Fibroblast of upper back skin (primary cell): ENCODE measurements at places on chromosomes 13 and 19.

GRCh38 chr19:47157431-47158321 is 27.0 kb downstream of the SAE1 start:
- DNase-seq, result peak; percentile 80

GRCh38 chr13:92657565-92657964 is 569.0 kb upstream of the GPC6 start:
- peak; percentile 21 for DNase-seq

DNA sequence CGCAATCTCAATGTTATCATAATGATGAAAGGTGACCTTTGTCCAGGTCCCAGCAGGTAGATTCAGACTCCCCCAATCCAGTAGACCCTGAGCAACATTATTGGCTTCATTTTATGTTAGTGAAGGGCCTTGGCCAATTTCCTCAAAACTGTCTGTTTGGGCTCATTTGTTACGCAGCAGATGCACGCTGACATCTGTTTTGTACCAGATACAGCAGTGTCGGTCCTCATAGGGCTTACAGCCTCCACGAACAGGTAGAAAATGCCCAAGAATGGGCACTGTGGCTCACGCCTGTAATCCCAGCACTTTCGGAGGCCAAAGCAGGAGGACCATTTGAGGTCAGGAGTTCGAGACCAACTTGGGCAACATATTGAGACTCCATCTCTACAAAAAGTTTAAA is 13.1 kb upstream of the NMRK2 start:
- DNase-seq, result no peak

- DNase-seq, result no peak
Observed at GRCh38 chr13:76016799-76017400, 380.8 kb downstream of the LMO7 start.

DNA sequence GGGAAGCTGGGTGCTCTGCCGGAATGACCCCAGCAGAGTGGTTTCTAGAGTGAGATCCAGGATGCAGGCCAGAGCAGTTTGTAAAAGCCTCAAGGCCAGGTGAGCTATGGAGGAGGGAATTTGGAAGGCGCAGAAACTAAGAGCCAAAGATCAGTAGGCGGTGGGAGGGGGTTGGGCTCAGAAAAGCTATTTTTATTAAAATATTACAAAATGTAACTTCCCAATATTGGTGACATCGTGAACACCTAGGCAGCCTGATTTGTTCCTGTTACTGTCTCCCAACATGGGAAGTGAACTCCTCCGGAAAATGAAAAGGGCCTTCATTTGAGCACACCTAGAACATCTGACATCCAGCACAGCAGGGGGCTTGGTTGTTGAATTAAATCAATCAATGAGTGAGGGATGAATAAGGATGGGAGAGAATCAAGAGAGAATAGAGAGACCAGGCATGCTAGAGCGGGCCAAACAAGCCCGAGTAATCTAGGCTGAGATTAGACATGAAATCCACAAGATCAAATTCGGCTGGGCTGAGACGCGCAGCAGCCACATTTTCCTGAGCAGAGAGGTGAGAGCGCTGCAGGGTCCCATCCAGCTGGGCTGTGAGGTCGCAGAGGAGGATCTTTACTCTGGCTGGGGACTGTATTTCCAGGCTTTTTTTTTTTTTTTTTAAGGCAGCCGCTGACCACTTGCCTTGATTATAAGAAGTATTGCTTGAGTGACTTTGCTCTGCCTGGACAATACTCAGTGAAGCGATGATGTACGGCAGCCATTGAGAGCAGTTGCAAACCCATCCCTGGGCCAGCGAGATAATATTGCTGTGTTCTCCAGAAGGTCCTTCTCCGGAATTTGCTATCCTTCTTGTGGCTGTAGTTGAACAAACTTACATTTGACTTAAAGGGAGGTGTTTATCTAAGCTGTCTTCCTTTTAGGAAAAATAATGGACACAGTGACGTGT is 178.0 kb upstream of the KL start:
- DNase-seq, result no peak

DNA sequence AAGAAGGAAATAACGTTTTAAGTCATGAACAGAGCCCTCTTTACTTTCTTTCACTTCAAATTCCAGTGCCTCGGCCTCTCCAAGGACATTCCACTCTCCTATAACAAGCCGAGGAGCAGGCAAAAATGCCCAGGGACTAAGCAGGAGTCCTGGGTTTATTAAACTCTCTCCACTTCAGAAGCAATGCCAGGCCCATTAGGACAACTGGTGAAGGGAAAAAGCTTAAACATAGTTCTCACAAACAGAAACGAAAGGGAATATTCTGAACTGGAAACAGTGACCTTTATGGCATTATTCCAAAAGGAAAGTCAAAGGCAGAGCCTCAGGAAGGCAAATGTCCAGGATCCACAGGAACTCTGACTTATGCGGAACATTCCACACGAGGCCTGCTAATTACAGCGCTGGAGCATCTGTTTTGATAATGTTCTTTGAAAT is 30.9 kb upstream of the MED4 start:
- DNase-seq, result peak; percentile 27

DNA sequence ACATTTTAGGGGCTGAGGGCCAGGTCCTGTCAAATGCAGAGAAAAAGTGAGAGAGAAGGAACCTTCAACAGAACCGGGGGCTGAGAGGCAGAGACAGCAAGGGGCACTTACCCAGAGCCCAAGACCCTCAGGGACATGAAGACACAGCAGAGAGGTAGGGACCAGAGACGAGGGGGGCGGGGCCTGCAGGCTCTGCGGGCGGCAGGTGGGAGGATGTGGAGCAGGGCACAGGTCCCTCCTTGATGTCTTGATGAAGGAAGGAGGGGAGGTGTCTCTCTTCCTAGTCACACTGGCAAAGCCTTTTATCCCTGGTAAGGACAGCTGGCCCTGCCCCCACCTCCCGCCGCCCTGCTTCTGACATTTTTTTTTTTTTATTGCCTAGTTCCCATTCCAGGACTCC is at the start of gene KLK14:
TSS of gene KLK14 (minus strand) at position 277 of the 400 bp plus-strand sequence. CDS start at position 4, 273 bp downstream.
- DNase-seq, result no peak

- DNase-seq, result peak; percentile 34
Observed at GRCh38 chr19:47542030-47542475, 27.2 kb upstream of the NAPA start.

DNA sequence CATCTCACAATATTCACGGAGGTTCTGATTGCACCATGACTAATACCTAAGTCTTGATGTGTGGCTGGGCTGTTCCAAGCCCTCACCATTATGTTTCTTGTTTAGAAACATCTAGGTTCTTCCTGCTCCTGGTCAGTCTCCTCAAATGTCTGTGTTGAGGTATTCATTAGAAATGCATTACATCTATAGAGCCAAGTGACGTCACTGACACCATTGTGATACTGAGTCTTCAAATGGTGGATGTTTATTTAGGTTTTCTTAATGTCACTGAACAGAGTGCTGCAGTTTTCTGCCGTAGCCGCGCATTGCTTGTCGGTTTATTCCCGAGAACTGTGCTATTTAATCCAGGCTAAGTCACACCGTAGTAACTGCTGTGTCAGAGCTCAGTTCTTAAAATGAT is 142.4 kb upstream of the SPACA7 start:
- DNase-seq, result no peak

- no peak for DNase-seq
Observed at GRCh38 chr19:7718668-7719067, 13.2 kb downstream of the CLEC4G start.

- peak; percentile 79 for DNase-seq
Observed at GRCh38 chr19:6862673-6863078, 24.7 kb upstream of the ADGRE1 start.

DNA sequence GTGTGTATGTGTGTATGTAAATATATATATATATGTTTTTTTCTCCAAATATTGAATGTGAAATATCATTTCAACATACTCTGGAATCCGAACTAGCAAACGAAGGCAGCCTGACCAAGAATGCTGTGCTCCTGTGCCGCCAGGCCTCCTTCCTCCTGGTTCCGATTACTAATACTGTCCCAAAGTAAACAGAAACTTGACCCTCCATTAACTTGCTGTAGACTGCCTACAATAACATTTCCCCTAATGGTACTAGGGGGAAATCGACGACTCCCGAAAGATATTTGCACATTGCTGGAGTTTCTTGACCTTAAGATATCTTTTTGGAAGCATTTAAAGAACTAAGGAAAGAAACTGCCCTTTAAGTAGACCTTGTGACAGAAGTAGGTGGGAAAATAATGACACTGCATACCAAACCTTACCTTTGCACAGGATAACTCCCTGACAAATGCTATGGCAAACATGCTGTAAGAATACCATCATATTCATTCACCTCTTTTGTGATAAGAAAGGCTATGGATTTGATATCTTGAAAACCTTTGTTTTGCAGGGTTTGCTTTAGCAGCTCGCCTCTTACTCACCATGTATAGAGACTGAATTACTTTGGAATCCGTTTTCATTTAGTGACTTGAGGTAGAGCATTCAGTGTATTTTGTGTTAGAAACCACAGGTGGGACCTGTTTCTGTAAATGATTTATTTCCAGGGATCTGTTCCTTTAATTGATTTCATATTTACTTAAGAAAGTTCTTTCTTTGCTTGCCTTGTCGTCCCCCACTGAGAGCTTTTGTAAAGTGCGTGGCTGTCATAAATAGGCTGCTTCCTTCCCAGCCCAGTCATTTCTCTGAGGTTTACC is 80.1 kb downstream of the KLF5 start:
- peak; percentile 28 for DNase-seq
